Fibroblast of gingiva (primary cell): ENCODE measurements at places on chromosomes 2 and 18.

DNA sequence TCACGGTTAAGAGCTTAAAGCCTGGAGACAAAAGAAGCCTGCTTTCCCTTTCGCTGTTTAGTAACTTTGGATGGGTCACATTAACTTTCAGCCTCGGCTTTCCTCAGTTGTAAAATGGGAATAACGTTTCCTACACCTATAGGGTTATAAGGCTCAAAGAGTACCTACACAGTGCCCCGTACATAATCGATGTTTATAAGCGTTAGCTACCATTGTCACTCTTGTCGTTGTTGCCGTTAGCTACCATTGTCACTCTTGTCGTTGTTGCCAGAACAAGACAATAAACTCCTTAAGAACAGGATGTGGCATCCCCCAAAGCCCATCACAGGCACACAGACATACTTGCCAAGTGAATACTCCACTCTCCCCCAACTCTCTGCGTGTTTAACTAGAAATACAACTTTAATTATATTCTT lies 901 bp upstream of the MFSD6 start:
- DNase-seq = no peak

GRCh38 chr2:127527001-127527804 lies 914 bp upstream of the IWS1 start:
- no peak for DNase-seq

GRCh38 chr2:156017341-156017885 lies 315.1 kb downstream of the NR4A2 start:
- peak; percentile 6 for DNase-seq

DNA sequence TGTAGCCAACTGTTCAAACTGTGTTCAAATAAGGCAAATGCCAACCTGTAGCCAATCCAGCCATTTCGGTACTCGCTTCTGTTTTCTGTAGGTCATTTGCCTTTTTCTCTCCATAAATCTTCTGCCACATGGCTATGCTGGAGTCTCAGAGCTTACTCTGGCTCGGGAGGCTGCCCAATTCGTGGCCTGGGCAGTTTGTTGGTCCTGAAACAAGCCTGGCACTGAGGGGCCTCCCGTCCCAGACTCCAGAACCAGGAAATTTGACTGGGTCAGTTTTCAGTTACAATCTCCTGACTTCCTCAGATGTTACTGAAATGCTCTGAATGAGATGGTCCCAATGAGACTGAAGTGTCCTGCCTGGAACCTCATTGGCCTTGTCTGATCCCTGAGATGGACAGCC lies 120.8 kb upstream of the NPAS2 start:
- DNase-seq = no peak

- DNase-seq = peak; percentile 39
Observed at GRCh38 chr2:109529532-109530449, 84.0 kb downstream of the SEPTIN10 start.
